ENCODE measurements at places on chromosomes 16 and 17.

DNA sequence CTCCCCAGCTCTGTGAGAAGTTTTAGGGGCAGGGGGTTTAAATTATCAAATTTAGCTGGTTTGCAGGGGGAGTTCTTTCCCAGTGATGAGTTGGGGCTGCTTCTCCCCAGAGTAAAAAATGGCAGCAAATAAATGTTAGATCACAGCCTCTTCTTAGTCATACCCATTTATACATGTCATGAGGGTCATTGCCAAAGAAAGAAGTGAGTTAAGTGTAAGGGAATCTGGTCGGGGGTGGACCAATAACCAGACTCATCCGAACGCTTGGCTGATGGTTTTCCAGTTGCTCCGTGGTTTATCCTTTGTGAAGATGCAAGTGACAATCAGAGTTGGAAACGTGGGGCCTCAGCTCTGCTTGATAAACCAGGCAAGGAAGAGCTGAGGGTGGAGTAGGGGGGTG lies 87.1 kb downstream of the PLXDC1 start:
- no peaks in the 10 kb centered on the region for H3K36me3 ChIP-seq
- H3K27me3 ChIP-seq = peaks cover under 1% of the 10 kb centered on the region
- H3K27ac ChIP-seq = no peak overlapping the region
- DNase-seq = no peak

GRCh38 chr17:48642843-48643696 lies 16.9 kb upstream of the HOXB9 start:
- DNase-seq = no peak
- H3K36me3 ChIP-seq = no peaks in the 10 kb centered on the region
- peaks cover 16% of the 10 kb centered on the region for H3K4me1 ChIP-seq
- H3K4me3 ChIP-seq = no peak overlapping the region

DNA sequence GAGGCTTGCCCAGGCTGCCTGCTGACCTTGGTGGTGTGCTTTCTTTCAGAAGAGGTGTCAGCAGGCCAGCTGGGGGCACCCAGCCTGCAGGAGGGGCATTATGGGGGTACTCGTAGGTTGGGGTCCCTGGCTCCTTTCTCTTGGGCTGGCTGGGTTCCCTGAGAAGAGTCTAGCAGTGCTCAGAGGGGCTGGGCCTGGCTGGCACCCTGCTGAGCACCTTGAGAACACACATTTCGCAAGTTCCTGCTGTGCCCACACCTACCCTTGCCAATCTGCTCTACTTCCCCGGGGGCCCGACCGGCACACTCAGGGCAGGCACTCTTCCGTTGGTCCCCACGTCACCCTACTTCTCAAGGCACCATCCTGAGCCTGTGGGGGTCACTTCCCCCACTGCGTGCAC lies 5.1 kb downstream of the CEMP1 start:
- H3K27me3 ChIP-seq = no peaks in the 10 kb centered on the region
- no peak overlapping the region for H3K4me3 ChIP-seq
- DNase-seq = no peak
- H3K36me3 ChIP-seq = peaks cover 32% of the 10 kb centered on the region

GRCh38 chr16:74558873-74559272 lies 48.0 kb downstream of the GLG1 start:
- H3K36me3 ChIP-seq = no peaks in the 10 kb centered on the region
- H3K27ac ChIP-seq = no peak overlapping the region
- no peak for DNase-seq
- H3K4me3 ChIP-seq = no peak overlapping the region
- H3K4me1 ChIP-seq = peaks cover 11% of the 10 kb centered on the region
- no peaks in the 10 kb centered on the region for H3K27me3 ChIP-seq

GRCh38 chr16:84738255-84739038 lies 38.6 kb downstream of the USP10 start:
- peaks cover 47% of the 10 kb centered on the region for H3K36me3 ChIP-seq
- no peak overlapping the region for H3K4me3 ChIP-seq
- peak; percentile 66 for DNase-seq
- H3K4me1 ChIP-seq = peaks cover 46% of the 10 kb centered on the region
- no peaks in the 10 kb centered on the region for H3K27me3 ChIP-seq

DNA sequence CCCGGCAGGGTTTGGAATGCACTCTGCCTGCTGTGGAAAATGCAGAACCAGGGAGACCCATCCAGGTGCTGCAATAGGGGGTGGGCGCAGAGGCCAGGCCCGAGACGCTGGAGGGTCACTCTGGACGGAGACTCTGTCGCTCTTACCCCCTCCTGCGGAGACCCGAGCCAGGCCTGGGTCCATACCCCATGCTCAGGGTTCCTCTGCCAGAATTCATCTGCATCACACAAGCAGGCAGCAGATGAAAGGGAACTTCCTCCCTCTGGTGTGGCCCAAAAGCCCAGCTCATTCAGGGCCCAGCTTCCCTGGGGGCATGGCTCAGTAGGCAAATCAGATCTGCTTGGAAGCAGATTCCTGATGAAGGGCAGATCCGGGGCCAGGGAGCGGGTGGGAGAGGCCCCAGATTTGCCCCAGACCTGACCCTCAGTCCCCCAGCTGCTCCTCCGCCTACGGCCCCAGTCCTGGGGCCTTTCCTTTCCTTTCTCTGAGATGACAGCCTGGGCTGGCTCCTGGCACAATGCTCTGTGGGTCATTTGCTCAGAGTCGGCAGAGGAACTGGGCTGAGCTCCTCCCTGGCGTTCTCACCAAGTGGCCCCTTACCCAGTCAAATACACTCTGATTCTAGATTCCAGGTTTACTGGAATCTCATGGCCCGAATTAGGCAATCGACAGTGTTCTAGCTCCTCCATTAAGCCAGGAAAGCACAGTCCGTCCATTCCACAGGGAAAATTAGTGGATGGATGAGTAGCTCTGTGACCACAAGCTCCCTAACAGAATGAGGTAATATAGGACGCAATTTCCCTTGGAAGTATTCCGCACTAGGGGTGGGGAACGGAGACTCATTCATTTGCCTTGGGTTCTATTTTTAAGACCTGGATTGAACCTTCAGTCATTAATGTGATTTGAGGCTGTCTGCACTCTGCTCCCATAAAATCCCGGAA lies 19.1 kb upstream of the RASD1 start:
- no peaks in the 10 kb centered on the region for H3K27me3 ChIP-seq
- no peak for DNase-seq
- no peak overlapping the region for H3K4me3 ChIP-seq
- no peak overlapping the region for H3K27ac ChIP-seq

GRCh38 chr17:79720705-79721292 lies 9.9 kb upstream of the ENPP7 start:
- no peak overlapping the region for H3K4me3 ChIP-seq
- no peaks in the 10 kb centered on the region for H3K27me3 ChIP-seq
- H3K4me1 ChIP-seq = no peaks in the 10 kb centered on the region
- no peaks in the 10 kb centered on the region for H3K36me3 ChIP-seq
- H3K27ac ChIP-seq = no peak overlapping the region

GRCh38 chr17:74252211-74252610 lies 21.8 kb upstream of the DNAI2 start:
- no peak overlapping the region for H3K4me3 ChIP-seq
- H3K36me3 ChIP-seq = peaks cover 3% of the 10 kb centered on the region
- no peak overlapping the region for H3K27ac ChIP-seq
- H3K4me1 ChIP-seq = no peaks in the 10 kb centered on the region
- H3K27me3 ChIP-seq = no peaks in the 10 kb centered on the region

DNA sequence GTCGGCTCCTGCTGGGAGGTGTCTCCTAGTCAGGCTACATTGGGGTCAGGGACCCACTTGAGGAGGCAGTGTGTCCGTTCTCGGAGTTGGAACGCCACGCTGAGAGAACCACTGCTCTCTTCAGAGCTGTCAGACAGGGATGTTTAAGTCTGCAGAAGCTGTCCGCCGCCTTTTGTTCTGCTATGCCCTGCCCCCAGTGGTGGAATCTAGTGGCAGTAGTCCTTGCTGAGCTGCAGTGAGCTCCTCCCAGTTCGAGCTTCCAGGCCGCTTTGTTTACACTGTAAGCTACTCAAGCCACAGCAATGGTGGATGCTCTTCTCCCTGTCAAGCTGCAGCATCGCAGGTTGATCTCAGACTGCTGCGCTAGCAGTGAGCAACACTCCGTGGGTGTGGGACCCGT lies 36.0 kb downstream of the ITFG1 start:
- H3K27ac ChIP-seq = no peak overlapping the region
- no peaks in the 10 kb centered on the region for H3K27me3 ChIP-seq
- no peaks in the 10 kb centered on the region for H3K4me1 ChIP-seq
- DNase-seq = no peak

GRCh38 chr16:29857133-29857760 lies 5.8 kb downstream of the CDIPT start:
- DNase-seq = no peak
- H3K36me3 ChIP-seq = peaks cover 35% of the 10 kb centered on the region
- H3K4me3 ChIP-seq = no peak overlapping the region
- peaks cover 14% of the 10 kb centered on the region for H3K4me1 ChIP-seq
- H3K27me3 ChIP-seq = no peaks in the 10 kb centered on the region

- no peak overlapping the region for H3K27ac ChIP-seq
- no peak for DNase-seq
- no peak overlapping the region for H3K4me3 ChIP-seq
- no peaks in the 10 kb centered on the region for H3K36me3 ChIP-seq
- peaks cover 7% of the 10 kb centered on the region for H3K27me3 ChIP-seq
These were observed 34.1 kb upstream of the MMP2 start for GRCh38 chr16:55444754-55445485.

DNA sequence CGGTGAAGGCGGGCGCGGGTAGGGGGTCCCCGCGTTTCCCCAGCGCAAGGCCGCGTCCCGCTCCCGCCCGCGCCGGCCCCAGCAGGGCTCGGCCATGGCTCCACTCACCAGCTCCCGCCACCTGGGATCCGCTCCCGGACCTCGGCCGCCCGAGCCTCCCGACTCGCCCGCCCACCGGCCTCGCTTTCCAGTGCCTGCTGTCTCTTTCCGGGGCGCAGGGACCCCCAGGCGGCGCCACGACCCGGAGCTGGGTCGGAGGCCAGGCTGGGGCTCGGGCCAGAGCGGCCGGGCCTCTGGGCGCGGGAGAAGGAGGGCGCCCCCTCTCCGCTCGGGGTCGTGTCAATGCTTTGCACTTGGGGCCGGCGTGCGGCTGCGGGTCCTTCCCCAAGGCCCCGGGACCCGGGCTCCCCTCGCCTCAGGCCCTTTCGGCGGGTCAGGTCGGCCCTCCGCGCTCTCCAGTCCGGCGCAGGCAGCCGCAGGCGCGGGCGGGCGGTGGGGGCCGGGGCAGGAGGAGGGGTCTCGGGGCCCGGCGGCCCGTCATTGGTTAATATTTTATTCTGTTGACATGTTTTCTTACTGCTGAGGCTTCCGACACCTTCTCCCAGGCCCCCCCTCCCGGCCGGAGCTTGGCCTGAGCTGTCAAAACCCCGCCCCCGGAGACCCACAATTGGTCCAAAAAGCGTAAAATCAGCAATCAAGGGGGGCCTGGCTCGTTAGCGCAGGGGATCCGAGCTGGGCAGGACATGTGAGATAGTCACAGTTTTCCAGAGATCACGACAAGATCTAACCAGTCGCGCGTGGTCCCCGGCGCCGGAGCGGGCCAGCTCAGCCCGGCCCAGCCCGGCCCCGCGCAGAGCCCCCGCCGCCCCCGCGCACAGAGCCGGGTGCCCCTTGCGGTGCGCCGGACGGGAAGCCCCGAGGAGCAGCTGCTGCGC lies at the start of gene TBX2:
TBX2 (plus strand) TSS at position 713 of the 935 bp plus-strand sequence. CDS start 334 bp downstream, outside the sequence.
- H3K4me3 ChIP-seq = peak within 1 kb of the TSS; percentile 49
- no peak for DNase-seq
- H3K4me1 ChIP-seq = peaks cover 12% of the 10 kb centered on the region

DNA sequence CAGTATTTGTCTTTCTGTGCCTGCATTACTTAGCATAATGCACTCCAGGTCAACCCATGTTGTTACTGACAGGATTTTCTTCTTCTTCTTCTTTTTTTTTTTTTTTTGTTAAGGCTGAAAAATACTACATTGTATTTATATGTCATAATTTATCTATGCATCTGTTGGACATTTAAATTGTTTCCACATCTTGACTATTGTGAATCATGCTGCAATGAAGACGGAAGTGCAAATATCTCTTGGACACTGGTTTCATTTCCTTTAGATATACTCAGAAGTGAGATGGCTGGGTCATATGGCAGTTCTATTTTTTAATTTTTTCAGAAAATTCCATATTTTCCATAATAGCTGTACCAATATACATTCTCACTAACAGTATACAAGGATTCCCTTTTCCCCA lies 272.7 kb upstream of the PMFBP1 start:
- H3K27ac ChIP-seq = no peak overlapping the region
- H3K27me3 ChIP-seq = no peaks in the 10 kb centered on the region
- no peak for DNase-seq
